ENCODE measurements at places on chromosomes 4 and X.

DNA sequence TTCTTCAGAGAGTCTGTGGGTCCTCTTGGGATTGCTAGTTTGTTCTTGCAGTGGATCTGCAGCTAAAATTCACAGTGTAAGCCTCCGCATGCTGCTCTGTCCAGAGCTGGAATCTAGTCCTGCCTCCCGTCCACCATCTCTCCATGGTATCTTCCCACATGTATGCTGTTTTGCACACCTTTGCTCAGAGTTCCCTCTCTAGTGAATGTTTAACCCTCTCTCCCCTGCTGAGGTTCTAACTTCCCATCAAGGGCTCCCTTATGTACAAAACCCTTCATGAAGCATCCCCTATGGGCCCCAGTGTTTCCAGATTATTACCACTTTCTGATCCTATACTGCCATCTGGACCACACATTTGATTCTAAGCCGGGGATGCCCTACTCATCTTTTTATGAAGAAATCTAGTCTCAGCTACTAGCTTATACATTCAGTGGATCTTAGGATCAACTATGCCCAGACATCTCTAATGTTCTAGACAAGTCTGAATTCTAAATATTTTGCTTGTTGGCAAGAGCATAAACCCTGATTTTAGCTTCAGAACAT is 157.3 kb downstream of the CPEB2 start:
- no peak for DNase-seq

DNA sequence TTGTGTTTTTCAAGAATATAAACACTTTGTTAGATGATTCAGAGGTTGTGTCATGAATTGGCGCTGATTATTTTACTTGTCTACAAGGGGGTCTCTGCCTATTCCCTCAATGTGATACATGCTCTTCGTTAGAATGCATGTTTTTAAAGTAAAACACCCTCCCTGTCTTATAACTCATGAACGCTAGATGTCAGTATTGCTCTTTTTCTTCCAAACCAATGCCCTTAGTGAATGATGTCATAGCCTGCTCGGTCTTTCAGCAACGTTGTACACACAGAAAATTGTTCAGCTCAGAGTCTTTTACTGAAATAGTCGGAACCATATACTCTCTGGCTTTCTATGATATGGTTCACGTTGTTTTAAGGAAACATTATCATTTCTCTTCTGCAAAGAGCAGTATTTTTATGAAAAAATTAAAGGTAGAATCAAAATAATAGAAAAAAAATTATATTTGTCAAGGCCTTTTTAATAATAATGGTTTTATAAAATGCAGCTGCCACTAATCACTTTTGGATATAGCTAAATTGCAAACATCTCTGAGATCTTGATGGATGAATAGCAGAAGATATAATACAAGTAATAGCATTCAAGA is 292.9 kb downstream of the TLL1 start:
- peak; percentile 1 for DNase-seq

DNA sequence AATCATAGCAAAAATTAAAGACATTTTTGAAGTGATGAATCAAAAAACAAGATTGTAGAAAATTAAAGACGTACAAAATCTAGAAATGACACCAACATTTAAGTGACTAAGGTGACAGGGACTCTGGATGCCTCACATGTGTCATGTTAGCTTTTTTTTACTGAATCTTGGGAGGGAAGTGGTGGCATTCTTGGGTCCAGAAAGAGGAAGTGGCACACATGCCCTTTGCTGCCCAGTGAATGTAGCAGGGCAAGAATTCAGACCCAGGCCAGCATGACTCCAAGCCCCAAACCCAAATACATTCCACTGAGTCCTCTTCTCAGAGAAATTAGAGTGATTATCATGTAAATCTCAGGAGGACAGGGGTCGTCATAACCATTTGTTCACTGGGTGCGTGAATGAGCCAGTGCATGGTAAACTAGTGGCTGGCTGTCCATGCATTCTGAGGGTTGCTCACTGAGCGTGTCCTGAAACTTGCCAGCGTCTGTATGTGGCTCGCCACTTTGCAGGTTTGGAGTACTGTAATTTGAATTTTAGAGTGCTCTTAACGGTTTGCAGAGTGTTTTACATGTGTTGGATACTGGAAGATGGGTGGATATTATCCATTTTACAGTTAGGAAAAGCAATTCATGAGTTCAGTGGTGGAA is 55.4 kb upstream of the TBC1D14 start:
- DNase-seq: no peak

DNA sequence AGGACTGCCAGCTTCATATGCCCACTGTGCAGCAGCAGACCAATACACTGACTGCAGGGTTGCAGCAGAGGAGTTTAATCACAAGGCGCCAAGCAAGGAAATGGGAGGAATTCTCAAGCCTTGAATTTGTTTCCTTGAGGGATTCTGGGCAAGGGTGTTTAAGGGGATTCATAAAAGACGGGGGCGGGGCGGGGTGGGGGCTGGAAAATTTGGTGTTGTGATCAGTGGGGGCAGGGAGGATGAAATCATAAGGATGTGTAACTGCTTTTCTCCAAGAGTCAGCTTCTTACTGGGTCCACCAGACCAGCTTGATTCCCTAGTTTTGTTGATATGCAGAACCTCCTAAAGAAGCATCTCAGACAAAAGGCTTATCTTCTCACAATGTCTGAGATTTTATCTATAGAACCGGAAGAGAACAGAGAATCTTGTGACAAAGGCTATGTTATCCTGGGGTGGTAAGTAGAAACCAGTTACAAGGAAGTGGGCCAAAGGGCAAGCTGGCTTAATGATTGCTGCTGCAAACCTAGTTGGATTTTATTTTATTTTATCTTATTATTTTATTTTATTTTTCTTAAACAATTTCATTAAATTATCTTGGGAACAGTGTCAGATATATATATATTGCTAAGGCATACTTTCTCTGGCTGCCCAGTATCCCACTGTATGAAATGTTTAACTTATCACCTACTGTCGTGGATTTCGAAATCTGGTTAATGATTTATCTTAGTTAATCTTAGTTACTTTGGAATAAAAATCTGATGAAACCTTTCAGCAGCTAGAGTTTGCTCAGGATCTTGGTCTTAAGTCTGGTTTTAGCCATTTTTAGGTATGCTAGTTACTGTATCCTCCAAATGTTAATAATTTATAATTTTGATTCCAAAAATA is 276.4 kb downstream of the RPA4 start:
- DNase-seq: no peak

- no peak for DNase-seq
Measured at GRCh38 chr4:26024079-26024478, 110.1 kb downstream of the SMIM20 start.

DNA sequence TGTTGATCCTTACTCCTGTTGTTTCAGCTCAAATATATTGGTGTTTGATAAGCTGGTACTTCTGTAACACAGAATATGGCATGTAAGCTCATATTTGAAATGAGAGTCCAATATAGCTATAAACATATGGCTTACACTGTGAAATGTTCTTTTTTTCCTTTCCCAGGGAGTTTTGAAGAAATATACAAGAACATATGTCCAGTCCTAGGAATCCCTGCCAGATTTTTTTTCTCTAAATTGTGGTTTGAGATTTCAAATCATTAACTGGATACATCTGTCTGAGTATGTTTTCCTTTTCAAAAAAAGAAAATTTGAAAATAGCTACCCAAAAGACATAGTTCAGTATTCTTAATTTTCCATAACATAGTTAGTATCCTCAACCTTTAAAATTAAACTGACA is 60.2 kb downstream of the HMGB2 start:
- no peak for DNase-seq

DNA sequence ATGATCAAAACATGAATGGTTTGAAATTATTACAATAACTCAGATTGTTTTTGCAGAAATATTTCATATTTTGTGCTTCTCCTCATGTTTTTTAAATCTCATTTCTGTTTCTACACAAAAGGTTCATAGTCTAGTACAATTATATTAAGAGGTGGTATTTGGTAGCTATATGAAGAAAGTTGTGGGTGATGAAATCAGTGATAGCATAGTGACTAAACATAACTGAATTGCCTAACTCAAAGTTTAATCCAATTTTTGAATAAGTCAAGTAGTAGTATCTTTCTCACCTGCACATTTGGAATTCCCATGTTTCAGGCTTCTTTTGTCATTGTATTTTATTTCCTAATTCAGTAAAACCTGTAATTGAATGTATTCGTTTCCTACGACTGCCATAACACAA is 648.7 kb downstream of the GRID2 start:
- DNase-seq: no peak

- peak; percentile 51 for DNase-seq
Measured at GRCh38 chrX:3811331-3812311, 98.2 kb upstream of the PRKX start.

DNA sequence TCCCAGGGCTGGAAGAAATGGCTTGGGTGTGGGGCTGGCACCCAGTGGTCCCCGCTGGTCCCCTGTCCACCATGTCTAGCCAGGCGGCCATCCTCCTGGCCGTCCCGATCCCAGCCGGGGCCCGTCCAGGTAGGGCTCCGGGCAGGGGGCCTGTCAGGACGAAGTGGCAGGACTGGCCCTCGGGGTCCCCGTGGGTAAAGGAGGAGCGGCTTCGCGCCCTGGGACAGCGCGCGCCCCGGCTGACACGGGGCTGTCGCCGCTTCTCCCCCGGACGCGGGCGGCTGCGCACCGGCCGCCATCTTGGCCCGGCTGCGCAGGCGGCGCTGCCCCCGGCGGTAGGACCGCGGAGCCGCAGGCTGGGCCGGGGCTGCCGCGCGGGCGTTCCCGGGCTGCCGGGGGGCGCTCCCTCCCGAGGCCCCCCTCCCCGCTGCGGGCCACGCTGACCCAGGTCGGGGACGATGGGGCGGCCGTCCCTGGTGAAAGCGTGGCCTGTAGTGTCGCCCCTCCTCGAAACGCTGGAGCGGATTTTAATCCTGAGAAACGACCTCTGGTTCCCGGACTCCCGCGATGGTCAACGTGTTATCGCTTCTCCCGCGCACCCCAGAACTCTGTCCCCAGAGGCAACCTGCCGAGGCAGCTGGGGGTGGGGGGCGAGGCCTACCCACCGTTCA is 60.4 kb upstream of the BCOR start:
- DNase-seq: peak; percentile 33

DNA sequence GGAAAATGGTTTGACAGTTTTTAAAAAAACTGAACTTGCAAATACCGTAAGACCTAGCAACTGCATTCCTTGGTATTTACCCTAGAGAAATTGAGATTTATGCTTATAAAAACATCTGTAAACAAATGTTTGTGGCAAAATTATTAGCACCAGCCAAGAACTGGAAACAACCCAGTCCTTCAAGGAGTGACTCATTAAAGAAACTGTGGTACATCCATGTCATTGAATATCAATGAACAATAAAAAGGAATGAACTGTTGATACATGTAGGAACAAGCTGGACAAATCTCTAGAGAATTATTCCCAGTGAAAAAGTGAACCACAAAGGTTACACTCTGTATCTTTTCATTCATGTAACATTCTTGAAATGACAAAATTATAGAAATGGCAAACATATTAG is 240.2 kb upstream of the ADAMTS3 start:
- DNase-seq: no peak

DNA sequence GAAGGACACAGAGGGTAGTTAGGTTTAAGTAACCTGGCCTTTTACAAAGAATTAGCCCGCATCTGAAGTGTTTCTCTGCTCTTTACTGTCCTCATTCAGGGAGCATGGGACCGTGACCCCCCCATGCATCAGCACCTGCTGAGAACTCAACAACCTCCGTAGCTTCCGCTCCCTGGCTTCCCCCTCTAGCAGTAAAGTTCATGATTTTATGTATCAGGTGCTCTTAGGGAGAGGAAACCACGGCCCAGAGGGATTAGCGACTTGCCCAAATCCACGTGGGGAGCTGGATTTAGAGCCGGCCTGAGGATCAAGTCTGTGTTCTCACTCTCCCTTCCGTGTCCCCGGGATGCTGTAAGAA is 284.6 kb upstream of the GATB start:
- DNase-seq: no peak

DNA sequence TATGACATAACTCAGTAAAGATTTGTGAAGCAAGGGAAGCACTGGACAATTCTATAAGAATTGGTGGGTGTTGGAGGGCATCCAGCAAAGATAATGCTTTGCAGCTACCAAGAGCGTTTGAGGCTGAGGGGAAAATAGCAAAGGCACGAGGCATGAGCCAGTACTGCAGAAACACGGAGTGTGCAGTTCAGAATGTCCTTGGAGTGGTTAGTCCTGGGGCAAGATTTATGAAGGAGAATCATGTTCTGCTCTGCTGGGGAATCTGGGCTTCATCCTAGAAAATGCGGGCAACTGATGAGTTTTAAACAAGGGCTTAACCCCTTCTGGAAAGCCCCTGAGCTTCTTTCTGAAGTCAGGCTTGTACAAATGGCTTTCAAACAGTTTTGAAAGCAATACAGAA is 452.5 kb downstream of the IL15 start:
- no peak for DNase-seq

DNA sequence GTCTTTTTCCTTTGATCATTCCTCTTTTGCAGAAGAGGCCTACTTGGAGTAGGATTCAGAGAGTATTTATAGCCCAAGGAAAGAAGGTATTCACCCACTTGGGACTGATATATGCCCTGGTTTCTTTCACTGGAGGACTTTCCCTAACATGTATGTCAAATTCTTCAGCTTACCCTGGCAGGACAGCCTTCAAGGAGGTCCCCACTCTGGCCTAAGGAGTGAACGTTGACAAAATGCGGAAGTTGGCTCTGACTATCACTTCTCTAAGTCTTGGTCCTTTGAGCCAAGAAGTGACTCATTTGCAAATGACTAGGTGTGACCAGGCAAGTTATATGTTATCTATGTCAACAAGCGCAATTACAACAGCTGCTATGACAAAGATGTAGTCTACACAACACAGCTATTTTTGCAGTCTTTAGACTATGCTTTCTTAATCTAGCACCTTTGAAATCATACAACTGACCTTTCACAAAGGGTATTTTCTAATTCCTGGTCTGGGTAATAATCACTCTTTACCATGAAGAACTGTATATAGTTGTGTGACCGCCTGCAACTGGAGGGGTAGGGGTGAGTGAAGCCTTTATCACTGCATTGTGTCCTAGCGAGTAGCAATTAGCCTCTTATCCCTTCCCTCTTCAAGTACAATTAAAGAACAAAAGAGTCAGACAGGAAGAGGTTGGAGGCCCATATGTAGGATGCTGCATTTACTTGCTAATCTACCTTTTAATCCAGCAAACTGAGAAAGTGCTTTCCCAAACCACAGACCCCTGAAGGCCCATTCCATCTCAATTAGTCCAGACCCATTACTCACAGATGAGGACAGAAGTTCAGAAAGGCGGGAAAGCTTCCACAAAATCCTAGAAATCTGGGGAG is 50.1 kb downstream of the RASGEF1B start:
- no peak for DNase-seq

DNA sequence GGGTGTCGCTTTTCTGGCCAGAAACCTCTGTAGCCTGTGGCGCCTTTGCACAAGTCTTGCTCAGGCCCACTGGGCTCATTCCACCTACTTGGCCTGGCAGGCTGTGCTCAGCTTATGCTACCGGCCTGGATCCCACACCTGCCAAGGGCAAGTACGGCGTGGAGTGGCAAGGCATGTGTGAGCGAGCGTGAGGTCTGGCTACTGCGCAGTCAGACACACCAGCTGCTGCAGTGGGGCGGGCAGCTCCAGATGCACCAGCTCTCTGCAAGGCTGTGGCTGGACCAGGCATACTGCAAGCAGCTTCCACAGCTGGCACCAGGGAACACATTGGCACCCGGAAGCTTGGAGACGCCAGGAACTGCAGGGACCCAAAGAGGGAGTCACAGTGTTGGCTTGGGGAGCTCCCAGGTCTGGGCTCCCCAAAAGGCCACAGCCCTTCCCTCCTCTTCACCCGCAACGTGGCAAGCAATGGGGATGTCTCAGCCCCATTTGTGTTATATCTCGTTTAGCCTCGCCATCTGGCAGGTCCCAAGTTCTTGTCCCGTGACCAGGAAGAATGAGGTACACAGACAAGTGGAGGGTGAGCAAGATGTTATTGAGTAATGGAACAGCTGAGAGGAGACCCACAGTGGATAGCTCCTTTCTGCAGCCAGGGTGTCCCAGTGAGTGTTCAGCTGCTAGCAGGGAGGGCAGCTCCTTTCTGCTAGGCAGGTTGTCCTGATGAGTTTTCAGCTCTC is 3.8 kb upstream of the FBXW7 start:
- no peak for DNase-seq

Data from stimulated activated CD4-positive, alpha-beta T cell treated with anti-CD3 and anti-CD28 coated beads, Interleukin-15, amount 100 ng/mL, for 24 hours (primary cell).